ENCODE measurements at places on chromosomes 11 and 22.

- DNase-seq, result no peak
These were observed 18.6 kb downstream of the TREH start for GRCh38 chr11:118660681-118661424.

DNA sequence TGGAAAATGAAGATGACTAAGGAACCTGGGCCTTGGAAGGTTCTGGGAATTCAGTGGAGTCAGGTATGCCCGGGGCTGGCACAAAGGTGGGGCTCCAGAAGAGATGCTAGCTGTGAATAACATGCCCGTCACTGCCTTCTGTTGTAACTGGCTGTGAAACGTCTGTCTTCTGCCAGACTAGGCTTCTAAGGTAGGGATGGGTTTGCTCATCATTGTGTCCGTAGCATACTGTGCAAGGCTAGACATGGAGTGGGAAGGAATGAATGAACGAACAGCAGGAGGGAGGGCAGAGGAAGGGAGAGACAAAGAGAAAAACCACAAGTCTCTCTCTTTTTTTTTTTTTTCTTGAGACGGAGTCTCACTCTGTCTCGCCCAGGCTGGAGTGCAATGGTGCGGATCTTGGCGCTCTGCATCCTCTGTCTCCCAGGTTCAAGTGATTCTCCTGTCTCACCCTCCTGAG, 327.4 kb downstream of the MN1 start:
- DNase-seq, result no peak

- DNase-seq, result no peak
These were observed 52.0 kb downstream of the KCNJ1 start for GRCh38 chr11:128814856-128815705.

DNA sequence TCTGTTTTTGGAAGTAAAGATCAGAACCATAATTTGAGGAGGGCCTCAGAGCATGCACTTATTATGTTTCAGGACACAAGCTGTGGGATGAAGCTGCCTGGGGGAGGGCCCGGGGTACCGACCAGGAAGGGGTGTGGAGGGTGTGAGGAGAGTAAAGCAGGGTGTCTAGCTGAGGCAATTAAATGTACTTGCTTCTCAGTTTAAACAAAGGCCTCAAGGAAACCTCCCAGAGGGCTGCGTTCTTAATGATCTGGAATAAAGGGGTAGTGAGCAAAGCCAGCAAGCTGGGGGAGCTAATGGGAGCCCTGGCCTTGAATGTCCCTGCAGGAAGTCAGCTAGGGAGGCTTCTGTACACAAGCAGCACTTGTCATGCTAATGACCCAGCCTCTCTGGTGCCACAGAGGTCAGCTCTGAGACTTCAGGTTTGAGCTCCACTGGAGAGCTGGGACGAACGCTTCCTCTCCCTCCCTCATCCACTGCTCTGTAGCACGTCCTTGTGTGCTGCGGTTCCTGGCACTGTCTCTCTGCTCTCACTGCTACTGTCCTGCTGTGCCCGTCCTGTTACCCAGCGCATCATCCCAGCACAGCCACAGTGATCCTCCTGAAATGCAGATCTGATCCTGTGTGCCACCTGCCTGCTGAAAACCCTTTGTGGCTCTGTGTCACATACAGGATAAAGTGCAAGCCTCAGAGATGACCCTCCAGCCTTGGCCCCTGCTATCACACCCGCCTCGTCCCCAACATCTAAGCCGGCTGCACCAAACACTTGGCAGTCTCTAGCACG, 159.7 kb downstream of the DBX1 start:
- DNase-seq, result no peak

GRCh38 chr11:115168229-115168671, 336.0 kb downstream of the CADM1 start:
- no peak for DNase-seq

DNA sequence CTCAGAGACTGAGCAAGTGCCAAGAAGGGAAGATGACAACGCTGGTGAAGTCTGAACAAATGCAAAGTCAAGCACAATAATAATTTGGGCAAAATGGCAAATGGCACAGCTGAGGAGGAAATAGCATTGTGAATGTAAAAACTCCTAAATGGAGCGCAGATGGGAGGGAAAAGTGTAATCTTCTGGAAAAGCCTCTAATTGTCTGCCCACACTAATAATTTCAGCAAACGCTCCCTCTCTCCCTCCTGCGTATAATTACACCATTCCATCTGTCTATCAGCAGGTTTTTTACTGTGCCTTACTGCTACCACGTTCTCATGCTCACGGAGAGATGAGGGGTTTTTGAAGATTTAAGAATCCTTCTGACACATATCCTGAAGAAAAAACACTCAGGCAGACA, 302.6 kb downstream of the KIRREL3 start:
- no peak for DNase-seq

DNA sequence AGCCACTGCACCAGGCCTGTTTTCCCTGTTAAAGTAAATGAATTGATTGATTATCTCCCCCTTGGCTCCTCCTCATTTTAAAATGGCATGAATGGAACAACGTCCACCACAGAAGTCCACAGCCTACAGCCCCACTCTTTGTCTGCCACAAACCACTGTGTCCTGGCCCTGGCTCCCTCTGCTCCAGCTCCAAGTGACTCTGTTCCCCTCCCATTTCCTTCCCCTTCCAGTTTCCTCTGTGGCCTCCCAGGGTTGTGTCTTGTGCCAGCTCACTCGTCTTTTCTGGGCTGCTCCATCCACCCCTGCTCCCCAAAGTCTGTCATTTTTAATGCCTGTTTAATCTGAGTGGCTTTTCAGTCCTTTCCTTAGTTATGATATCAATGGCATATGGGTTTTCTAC, 52.4 kb upstream of the CD5 start:
- DNase-seq, result no peak

- DNase-seq, result no peak
These were observed 122.1 kb upstream of the TTC12 start for GRCh38 chr11:113192121-113192925.

DNA sequence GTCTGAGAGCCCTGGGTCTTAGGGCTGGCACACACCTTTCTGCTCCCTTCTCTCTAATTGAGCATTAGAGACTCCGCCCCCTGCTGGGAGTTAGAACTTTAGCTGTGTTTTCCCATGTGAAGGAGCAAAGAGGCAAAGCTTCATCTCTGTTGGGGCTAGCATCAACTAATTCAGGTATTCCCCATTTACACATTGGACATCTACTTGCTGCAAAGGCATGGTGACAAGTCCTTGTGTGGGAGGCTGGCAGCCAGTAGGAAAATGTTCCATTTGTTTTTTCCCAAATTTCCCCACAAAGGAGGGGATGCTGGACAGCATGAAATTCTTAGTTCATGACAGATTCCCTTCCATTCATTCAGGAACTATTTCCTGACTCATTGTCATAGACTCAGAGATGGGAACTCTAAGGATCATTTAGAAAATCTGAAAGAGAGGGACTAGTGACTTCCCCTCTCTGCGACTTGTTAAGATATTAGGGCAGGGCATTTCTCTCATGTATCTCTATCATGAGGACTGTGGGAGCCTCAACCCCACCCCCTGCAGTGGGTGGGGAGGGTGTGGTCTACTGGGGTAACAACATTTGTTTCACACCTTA, 3.6 kb downstream of the CD44 start:
- peak; percentile 71 for DNase-seq

DNA sequence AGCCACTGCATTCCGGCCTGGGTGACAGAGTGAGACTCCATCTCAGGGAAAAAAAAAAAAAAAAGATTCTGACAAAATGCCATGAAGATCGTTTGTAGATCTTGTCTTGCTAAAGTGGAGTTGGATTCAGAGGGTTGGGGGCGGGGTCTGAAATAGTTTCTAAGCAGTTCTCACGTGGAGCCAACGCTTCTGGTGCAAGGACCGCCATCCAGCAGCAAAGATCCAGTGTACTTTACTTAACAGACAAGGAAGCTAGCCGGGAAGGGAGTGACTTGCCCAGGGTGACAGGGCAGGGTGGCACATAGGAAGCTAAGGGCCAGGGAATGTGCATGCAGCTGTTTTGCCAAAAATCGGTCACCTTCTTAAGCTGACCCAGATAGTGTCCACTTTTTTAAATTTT, 27.4 kb downstream of the APOL1 start:
- no peak for DNase-seq

GRCh38 chr11:130528298-130529261, 80.1 kb downstream of the ADAMTS15 start:
- DNase-seq, result no peak

GRCh38 chr11:119094816-119095065, 6.9 kb downstream of the DPAGT1 start:
- peak; percentile 72 for DNase-seq

- DNase-seq, result no peak
These were observed 225.1 kb downstream of the MN1 start for GRCh38 chr22:27576413-27576812.

- DNase-seq, result no peak
These were observed 20.8 kb upstream of the CLNS1A start for GRCh38 chr11:77658213-77659013.

GRCh38 chr11:46279126-46280099, 2.0 kb downstream of the CREB3L1 start:
- DNase-seq, result no peak

- no peak for DNase-seq
These were observed 1.1 kb upstream of the LRRC75B start for GRCh38 chr22:24593836-24594568.

- no peak for DNase-seq
These were observed 41.1 kb upstream of the TPBGL start for GRCh38 chr11:75199412-75199955.

DNA sequence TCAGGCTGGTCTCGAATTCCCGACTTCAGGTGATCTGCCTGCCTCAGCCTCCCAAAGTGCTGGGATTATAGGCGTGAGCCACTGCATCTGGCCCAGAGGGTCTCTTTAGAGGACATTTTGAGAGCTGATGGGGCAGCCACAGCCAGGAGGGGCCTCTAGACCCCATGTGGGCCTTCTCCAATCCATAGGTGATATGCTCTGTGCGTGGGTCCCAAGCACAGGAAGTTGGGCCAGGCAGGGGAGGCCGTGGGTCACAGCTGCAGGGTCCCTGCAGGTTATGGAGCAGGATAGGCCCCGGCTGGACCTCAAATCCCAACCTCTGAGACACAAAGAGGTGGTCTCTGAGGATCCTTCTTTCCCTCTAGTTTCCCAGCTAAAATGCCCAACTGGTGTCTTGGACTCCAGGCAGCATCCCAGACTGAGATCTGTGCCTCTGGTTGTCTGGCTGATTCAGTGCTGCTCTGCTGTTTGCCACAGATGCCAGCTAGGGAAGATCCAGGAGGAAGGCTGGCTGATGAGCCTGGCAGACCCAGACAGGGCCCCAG, 1.5 kb downstream of the LRRC75B start:
- DNase-seq, result no peak

DNA sequence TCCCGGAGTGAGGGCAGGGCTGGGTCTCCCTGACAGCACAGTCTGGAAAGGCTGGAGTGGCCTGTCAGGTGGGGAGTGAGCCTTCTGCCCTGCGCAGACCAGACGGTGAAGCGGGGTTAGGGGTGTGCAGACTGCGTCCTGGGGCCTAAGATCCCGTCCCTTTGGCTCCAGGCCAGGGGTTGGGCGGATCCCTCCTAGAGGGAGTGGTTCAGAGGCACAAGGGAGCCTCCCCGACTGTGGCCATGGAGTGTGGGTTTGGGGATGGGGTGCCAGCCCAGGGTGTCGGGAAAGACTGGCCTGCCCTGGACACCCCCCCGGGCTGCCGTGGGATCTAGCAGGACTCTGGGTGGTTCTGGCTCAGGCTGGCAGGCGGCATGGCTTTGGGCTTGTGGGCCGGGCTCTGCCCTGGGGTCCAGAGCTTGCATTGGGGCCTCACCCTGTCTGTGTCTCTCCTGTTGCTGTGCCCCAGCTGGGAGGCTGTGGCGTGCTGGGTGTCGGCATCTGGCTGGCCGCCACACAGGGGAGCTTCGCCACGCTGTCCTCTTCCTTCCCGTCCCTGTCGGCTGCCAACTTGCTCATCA, 19.5 kb downstream of the TSPAN4 start:
- DNase-seq, result no peak

DNA sequence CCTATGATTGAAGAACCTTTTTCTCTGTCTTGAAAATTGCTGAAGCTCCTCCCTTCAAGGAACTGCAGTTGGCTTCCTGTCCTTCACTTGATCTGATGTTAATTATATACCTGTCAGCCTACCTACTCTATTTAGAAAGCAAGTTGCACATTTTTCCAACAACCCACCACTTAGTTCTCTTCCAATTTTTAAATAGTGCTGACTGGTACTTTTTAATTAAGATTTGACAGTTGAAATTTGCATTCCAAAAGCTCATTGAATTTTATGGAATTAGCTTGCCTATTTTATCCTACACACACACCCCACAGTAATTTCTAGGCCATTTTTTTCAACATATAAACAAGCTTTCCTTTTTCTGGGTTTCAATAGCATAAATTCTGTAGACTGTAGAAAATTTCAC, 820.3 kb upstream of the FAT3 start:
- no peak for DNase-seq

- peak; percentile 95 for DNase-seq
These were observed at the start of gene CBX6 for GRCh38 chr22:38872172-38872830. TSS of gene CBX6 (minus strand) at chr22:38872216. CDS start at chr22:38872190, 26 bp downstream.

DNA sequence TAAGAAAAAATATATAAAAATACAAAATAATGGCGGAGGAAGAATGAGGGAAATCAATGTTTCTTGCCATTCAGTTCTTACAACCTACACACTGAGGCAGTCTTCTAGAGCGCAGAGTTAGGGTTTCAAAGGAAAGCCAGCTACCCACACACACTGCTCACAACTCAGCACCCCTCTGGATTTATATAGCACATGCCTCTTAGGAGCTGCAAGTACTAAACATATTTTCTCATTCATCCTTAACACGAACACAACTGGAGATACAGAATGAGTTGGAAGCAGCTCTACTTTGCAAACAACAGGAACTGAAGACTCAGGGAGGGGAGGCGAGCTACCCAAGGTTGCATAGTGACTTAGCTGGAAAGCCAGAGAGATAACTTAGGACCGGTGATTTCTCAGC, 293.8 kb downstream of the CTTN start:
- no peak for DNase-seq

DNA sequence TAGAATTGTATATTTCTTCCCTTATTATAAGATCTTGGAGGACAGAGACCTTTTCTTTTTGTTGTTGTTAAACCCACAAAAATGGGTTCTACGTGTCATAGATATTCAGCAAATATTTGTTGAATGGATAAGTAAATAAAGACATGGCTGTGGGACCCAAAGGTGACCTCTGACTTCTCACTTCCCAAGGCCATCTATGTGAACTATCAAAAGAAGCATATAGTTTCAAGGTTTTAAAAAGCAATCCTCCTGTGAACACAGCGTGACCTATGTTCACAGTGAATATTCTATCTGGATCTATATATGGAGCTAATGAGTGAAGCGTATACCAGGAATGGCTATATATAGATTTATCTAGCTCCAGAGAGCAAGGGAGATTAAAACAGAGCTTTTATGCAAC, 312.8 kb upstream of the C11orf87 start:
- DNase-seq, result no peak

- DNase-seq, result no peak
These were observed 19.7 kb upstream of the CTTN start for GRCh38 chr11:70378506-70379134.

GRCh38 chr11:107257710-107258109, 199.9 kb downstream of the CWF19L2 start:
- DNase-seq, result no peak
